ENCODE measurements at places on chromosomes 12 and 14. TPM values are rescaled to one million over a fixed set of nuclear protein-coding genes. Genes with fewer than 3 reads are reported as not detected.

DNA sequence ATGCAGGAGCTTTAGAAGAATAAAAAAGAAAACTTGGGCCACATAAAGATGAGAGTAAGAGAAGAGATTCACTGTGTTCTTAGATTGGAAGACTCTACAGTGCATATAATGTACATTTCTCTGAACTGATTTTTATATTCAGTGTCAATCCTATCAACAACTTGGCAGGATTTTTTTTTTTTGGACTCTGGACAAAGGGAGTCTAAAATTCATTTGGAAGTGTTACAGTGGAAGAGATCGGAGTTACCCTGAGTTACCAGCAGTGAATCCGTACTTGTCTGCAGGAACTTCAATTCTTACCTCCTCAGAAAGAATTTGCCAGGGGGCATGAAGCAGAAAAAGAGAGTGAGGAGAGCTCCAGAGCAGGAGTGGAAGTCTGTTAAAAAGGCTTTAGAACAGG lies 24.0 kb downstream of the SERPINA11 start:
- DNase-seq = no peak

Gene PPP1R3E
- 21.1 TPM for total RNA-seq

DNA sequence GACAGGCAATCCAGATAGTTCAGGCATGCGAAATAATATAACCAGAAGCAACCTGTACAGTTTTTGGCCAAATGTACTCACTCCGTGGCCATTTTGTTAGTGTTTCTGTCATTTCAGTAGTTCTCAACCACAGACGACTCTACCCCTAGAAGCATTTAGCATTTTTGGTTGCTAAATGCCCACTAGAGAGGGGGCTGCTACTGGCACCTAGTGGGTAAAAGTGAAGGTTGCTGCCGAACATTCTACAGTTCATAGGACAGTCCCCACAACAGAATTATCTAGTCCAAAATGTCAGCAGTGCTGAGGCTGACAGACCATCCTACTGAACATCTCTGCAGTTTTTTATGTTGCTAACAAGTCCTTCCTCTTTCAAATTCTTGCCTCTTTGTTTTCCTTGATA lies 107.4 kb downstream of the TSHR start:
- DNase-seq = peak; percentile 13

- peak; percentile 67 for DNase-seq
Measured at GRCh38 chr14:105537580-105538474, 11.4 kb downstream of the TMEM121 start.

Gene CLEC1B
- total RNA-seq = not detected

DNA sequence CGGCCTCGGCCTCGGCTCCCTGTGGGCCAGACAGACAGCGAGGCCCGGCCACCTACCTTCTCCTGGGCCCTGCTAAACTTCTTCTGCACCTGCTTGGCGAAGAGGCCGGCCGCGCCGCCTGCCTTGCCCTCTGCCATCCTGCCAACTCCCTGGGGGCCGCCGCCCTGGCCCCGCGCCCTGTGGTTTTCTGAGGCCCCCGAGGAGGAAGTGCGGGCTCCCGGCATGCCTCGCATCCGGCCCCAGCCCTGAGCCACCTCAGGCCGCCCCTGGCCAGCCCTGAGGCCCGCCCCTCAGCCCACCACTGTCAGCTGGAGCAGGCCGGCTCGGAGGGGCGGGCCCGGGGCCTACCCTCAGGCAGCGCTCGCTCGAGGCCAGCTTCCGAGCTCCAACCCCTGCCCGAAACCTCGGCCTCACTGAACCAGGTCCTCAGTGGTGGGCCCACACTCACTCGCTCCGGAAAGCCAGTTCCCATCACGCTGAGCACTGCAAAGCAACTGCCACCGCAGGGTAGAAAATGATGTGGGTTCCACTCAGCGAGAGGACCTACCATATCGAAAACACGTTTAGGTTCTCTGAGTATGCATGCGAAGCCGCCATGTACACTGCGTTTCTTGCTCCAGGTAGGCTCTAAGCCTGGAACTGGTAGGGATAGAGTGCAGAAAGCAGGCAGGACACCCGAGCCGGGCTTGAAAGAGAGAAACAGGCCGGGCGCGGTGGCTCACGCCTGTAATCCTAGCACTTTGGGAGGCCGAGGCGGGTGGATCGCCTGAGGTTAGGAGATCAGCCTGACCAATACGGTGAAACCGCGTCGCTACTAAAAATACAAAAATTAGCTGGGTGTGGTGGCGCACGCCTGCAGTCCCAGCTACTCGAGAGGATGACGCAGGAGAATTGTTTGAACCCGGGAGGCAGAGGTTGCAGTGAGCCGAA lies at the start of gene BIN2:
BIN2 (minus strand) TSS at position 209 of the 930 bp plus-strand sequence; CDS start at position 137, 72 bp downstream.
- peak; percentile 84 for DNase-seq

GRCh38 chr12:130831246-130831645 lies 7.8 kb downstream of the STX2 start:
- DNase-seq = no peak

Gene CHPT1
- 22.8 TPM for total RNA-seq

DNA sequence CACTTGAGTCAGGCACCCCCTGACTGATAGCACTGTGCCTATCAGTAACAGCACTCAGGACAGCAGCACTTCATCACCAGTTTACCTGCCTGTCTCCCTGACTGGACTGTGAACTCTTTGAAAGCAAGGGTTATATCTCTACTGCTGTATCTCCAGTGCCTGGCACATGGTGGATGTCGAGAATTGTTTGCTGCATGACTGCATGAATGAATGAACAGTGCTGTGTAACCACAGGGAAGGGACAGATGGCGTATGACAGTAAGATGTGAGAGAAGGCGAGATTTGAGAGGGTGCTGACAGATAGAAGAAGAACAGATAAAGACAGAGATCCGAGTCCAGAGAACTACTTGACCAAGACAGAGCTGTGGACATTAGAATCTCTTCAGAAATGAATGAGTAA lies 29.7 kb downstream of the BRAP start:
- no peak for DNase-seq
